ENCODE measurements at places on chromosomes 5 and 9.

GRCh38 chr5:134427540-134428041, 15.9 kb upstream of the CDKN2AIPNL start:
- DNase-seq, result no peak

- peak; percentile 24 for DNase-seq
Observed at GRCh38 chr5:111063709-111064322, 7.7 kb upstream of the TSLP start.

DNA sequence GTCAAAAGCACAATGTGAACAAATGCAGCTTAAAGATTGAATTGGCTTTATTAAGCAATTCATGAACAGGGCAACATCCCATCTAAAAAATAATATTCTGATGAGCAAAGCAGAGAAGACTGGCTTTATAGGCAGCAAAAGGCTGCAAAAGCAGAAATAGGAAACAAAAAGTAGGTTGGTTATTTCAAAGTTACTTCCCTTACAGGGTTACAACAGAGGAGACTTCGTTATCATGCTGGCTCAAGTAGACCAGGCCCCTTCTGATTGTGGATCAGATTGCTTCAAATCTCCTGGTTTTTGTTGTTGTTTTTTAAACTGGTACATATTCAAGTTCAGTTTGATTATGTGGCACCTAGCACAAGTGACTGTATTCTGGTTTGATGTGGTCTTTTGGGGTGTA, 73.1 kb downstream of the MAN2A1 start:
- no peak for DNase-seq

DNA sequence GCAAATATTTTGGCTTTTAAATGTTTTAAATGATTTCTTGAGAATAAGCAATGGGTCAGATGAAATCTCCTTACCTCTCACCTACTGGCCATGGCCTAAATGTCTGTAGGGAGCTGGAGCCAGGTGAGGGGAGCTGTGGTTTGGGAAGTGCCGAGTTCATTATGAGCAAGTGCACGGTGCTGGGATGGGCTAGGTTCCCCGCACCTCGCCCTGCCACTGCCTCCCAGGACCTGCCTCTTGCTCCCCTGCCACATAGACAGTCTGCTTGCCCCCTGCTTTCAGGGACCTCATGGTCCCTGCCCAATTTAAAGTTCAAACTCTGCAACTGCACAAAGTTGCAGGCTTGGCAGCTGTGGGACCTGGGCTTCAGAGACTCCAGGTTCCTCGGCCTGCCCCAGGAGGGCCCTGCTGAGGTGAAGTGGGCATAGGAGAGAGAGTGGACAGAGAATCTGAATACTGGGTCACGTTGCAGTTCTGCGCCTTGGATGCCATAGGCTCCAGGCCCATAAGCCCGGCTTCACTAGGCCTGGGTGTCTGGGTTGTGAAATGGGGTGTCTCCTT, 5.4 kb downstream of the OR13J1 start:
- no peak for DNase-seq

DNA sequence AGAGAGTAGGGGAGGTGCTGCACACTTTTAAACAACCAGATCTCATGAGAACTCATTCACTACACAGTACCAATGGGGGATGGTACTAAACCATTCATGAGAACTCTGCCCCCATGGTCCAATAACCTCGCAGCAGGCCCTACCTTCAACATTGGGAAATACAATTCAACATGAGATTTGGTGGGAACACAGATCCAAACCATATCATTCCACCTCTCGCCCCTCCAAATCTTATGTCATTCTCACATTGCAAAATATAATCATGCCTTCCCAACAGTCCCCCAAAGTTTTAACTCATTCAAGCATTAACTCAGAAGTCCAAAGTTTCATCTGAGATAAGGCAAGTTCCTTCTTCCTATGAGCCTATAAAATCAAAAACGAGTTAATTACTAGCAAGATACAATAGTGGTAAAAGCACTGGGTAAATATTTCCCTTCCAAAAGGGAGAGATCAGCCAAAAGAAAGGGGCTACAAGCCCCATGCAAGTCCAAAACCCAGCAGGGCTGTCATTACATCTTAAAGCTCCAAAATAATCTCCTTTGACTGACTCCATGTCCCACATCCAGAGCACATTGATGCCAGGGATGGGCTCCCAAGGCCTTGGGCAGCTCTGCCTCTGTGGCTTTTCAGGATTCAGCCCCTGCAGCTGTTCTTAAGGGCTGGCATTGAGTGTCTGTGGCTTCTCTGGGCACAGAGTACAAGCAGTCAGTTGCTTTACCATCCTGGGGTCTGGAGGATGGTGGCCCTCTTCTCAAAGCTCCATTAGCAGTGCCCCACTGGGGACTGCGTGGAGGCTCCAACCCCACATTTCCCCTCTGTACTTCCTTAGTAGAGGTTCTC, 8.3 kb downstream of the GPR150 start:
- no peak for DNase-seq

DNA sequence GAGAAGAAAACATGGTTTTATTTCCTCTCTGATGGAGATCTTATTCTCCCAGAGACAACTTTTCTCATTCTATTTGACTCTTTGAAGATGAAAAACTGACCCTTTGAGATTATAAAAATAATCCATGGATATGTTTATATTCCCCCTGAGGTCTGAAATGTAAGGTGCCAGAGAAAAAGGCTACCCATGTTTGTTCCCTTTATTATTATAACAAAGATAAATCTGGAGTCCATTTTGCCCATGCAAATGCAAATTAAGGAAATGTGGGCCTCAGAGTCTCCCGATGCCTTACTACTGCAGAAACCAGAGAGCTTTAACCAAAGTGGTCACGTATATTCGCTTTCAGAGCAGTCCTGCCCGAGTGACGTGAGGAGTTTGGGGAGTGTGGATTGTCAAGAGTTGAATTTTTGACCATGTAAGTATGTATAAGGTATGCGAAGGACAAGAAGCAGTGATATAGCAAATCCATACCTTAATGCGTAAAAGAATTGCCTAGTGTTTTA, 312.5 kb downstream of the RASEF start:
- DNase-seq, result no peak

GRCh38 chr5:82347201-82347865, 69.2 kb upstream of the RPS23 start:
- no peak for DNase-seq

- no peak for DNase-seq
Observed at GRCh38 chr5:8663374-8663773, 794.4 kb downstream of the MTRR start.

- no peak for DNase-seq
Observed at GRCh38 chr5:177335701-177336065, 15.8 kb downstream of the LMAN2 start.

GRCh38 chr5:154767576-154767975, 12.4 kb downstream of the LARP1 start:
- DNase-seq, result no peak

- DNase-seq, result no peak
Observed at GRCh38 chr5:2866662-2867372, 115.3 kb upstream of the IRX2 start.

GRCh38 chr5:1548702-1549474, 25.1 kb upstream of the LPCAT1 start:
- no peak for DNase-seq

DNA sequence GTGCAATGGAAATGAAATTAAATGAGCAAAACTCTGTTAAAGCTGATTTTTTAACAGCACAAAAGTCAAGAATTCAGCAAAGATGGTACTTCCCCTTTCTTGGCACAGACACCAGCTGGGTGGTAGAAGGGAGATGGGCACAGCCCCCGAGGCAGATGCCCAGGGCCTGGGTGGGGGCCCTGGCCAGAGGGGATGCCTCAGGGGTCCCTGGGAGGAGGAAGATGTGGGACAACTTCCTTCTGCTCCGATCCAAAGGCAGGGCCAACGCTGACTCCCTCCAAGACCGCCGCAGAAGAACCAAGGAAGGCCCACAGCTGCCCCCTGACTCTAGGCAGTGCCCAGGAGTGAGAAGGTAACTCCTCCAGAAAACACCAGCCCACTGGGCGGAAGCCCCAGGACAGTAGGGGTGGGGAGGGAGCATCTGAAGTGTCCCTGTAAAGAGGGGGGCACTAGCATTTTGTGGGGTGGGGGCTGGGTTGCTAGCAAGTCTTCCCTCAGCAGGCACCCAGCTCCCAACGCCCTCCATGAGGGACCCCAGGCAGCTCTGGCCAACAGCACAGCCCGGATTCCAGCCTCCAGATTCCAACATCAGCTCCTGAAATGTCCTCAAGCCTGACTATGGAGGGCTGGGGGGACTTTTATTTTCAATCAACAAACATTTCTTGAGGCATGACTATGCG, 4.9 kb downstream of the NACC2 start:
- DNase-seq, result no peak

DNA sequence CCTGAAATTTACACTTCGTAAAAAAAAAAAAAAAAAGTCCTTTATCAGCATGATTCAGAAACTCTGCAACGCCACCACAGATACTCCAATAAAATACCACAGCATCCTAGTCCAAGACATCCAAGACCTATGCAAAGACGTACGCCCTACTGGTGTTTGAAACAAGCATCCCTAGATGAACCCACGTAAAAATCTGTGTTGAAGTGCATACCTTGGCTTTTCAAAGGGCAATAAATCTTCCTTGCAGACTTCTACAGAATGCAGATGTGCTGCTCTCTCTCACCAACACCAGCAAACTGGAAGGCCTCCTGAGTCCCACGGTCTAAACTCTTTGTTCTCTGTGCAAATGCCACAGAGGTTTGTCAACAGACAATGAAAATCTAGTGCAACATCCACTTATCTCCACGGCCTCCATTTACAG, 38.8 kb downstream of the MYO10 start:
- peak; percentile 71 for DNase-seq

GRCh38 chr5:42905827-42906226, 94.1 kb upstream of the SELENOP start:
- DNase-seq, result no peak

DNA sequence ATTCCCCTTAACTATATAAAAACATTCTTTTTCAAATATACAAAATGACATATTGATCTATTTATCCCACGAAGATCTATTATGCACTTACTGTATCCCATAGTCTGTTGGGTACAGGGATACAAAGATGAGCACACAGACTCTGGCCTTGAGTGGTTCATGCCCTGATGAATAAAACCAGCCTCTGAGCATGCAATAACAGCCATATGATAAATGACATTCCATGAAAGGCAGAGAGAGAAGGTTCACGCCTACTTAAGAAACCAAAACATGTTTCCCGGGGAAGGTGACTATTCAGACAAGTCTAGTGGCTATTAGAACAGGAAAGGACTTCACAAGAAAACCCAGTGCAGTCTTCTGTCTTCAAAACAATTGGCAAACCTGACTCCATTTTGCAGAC, 406.2 kb upstream of the BRINP1 start:
- DNase-seq, result no peak

All from Caco-2 (cell line).